Right ventricle myocardium inferior (tissue), 1 donor: ENCODE measurements at places on chromosomes 3 and 15.

DNA sequence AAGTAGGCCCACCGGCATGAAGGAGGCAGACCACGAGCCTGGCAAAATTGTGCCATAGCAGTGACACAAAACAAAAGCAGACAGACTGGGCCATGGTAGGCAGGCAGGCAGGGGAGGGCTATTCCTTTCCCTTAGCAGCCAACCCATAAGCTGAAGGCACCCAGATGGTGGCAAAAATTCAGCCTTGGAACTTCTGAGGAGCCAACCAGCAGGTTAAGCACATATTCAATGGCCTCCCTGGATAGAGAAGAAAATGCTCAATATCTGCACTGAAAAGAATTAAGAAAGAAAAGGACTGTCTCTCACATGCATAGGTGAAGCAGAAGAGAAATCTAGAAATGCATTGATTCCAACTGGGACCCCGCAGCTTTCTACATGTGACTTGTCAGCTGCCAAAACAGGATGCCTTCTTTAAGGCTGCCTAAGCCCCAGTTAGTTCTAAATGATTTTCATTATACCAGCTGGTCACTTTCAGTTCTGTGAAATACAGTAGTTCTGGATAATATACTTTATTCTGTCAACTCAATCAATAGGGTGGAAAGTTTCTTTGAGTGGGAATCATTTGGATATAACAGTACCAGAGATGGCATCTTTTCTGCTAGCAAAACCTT lies 2.7 kb downstream of the PRICKLE2 start:
- DNase-seq, result no peak

GRCh38 chr15:45185069-45185779 lies 2.5 kb downstream of the SHF start:
- no peak for DNase-seq

DNA sequence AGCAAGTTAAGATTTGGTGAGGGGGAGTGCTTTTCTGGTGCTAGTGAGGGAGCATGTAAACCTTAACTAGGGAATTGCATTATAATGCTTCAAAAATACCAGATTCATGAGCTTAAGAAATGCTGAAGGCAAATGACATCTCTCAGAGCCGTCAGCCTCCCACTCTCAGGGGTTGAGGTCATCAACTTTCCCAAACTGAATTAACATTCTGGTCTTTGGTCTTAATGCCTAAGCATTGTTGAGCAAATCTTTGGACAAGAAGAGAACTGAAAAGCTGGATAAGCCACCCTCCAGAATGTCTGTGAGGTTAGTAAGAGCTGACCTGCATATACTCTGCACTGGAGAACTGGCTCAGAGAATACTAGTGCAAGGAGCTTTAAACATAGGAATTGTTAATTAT lies 124.9 kb upstream of the GAP43 start:
- DNase-seq, result no peak

DNA sequence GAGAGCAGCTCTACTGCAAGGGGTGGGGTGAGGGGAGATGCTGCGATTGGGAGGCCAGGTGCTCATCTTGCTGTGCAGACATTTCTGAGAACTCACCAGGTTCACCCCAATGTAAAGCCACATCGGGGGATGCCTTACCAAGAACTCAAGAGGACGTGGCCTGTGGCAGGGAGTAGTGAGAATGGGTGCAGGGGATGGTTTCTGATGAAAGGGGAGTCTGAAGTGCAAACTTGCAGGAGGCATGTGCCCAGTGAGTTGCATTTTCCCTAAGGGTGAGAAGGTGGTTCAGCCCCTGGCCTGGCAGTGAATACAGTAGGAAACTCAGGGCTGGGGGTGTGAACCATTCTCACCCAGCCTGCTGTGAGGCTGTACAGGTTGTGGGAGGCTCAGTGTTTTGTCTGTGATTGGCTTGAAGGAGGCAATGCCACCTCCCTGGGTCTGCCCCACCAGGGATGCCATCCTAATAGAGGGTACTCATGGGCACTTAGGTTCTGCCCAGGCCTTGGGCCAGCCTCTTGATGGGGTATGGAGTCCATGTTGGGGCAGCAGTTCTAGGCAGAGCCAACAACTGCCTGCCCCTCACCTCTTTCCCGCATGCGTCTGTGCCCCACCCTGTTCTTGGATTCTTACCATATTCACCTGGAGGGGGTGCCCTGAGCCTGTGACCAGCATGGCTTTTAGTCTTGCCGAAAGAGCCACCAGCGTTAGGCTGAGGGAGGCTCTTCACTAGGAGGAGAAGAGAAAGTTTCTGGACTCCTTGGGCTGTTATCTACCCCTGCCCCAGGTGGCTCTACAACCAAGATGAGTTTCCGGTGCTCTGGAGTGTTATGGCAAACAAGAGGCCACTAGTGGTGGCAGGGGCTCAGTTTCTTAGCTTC lies 4.5 kb downstream of the HEMK1 start:
- DNase-seq, result no peak

GRCh38 chr3:114356066-114356465 lies 62.2 kb downstream of the TIGIT start:
- no peak for DNase-seq

GRCh38 chr3:139466360-139466759 lies 10.0 kb downstream of the RBP2 start:
- no peak for DNase-seq

- no peak for DNase-seq
These were observed 19.0 kb downstream of the ANP32A start for GRCh38 chr15:68801572-68802148.

GRCh38 chr3:172176061-172176770 lies 136.8 kb downstream of the FNDC3B start:
- no peak for DNase-seq

DNA sequence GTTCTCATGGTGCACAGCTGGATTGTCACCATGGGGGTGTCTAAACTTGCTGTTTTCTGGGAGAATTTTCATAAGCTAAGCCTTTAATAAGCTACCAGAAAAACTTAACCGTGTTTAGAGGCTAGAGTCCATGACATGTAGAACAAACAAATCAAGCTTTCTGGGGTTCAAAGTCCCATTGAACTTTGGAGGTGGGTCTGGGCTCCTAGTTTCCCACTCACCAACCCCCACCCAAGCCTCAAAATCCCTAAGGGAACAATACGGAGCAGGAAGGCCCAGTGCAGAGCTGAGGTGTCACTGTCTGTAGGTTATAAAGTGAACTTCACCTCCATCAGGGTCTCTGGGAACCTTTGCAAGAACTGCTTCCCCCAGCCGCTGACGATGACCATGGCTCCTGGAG lies 25.5 kb downstream of the RTP1 start:
- no peak for DNase-seq
